ENCODE measurements at places on chromosomes 2 and 18. TPM values are rescaled to one million over a fixed set of nuclear protein-coding genes. Genes with fewer than 3 reads are reported as not detected.
A peak's percentile ranks its signal among the peaks of the same experiment; 100 is the strongest.

DNA sequence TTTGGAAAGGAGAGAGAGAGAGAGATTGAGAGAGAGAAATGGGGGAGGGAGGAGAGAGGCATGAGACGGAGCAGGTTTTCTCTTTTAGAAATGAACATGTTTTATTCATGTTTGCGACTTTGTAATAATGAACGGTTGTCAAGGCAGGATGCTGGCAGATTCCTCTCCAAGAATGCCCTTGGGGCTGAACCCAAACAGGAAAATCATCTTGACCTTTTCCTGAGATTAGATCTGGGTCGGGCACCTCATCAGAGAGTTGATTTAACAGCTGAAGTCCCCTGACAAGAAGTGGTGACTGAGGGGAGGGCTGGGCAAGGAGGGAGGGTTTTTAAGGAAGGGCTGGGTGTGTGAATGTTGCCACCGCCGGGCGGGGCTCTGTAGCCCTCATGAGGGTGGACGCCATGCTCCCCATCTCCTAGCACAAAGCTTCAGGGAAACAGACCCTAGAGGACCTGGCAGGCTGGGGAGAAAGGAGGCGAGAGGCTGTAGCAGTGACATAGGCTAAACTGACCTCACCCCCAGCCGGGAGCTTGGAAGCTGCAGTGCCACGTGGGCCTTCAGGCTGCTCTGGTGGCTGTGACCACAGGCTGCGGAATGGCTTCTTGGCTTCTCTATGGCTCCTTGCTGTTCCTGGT lies 60.0 kb downstream of the LIPG start:
- no peak overlapping the region for H3K27ac ChIP-seq
- H3K4me3 ChIP-seq: no peak overlapping the region
- H3K36me3 ChIP-seq: no peaks in the 10 kb centered on the region
- no peak for DNase-seq
- peaks cover 8% of the 10 kb centered on the region for H3K4me1 ChIP-seq

- no peaks in the 10 kb centered on the region for H3K4me1 ChIP-seq
- H3K4me3 ChIP-seq: peak overlapping the region; percentile 66
- no peak overlapping the region for H3K27ac ChIP-seq
These were observed 537 bp upstream of the STAT4 start for GRCh38 chr2:191151331-191151730.

Gene DPYSL5
- 0.31 TPM for total RNA-seq

Gene UGT1A5
- total RNA-seq: not detected

- no peak for DNase-seq
- H3K4me3 ChIP-seq: no peak overlapping the region
These were observed 31.4 kb downstream of the INO80C start for GRCh38 chr18:35466334-35466733.

- peak; percentile 27 for DNase-seq
- no peaks in the 10 kb centered on the region for H3K27me3 ChIP-seq
- H3K27ac ChIP-seq: no peak overlapping the region
These were observed 175.3 kb upstream of the TCF4 start for GRCh38 chr18:55763298-55763697.

DNA sequence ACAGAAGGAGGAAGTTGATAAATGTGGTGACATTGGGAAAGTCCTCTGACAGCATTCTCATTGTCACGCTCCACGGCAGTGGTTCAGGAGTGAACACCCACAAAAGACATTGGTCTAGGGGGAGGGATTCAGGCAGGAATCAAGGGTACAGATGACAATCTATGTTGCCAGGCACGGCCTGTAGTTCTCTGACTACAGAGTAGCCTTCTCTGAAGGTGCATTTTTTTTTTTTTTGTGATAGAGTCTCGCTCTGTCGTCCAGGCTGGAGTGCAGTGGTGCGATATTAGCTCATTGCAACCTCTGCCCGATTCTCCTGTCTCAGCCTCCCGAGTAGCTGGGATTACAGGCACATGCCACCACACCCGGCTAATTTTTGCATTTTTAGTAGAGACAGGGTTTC lies 7.4 kb upstream of the MOB1A start:
- no peaks in the 10 kb centered on the region for H3K4me1 ChIP-seq
- no peaks in the 10 kb centered on the region for H3K36me3 ChIP-seq
- DNase-seq: no peak
- no peak overlapping the region for H3K27ac ChIP-seq

DNA sequence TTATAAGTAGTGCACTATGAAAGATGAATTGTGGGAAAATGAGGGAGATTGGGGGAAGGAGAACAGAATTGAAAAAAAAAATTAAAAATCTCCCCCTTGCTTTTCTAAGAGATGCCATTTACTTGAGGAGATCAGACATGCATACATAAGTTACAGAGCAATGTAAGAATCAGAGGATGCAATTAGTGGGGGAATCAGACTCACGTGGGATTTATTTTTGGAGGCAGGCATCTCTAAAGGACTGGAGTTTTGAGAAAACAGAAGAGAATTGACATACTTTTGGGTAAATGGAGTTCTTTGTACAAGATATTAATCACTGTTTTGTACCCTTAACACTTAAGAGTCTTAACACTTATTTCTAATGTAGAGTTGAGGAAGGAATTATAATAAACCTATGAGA lies 52.7 kb downstream of the MTX2 start:
- H3K27me3 ChIP-seq: no peaks in the 10 kb centered on the region
- H3K4me1 ChIP-seq: no peaks in the 10 kb centered on the region
- H3K4me3 ChIP-seq: no peak overlapping the region
- no peaks in the 10 kb centered on the region for H3K36me3 ChIP-seq

Gene MYOM1
- total RNA-seq: 0.92 TPM

Gene SMYD5
- total RNA-seq: 37.6 TPM

Gene HOXD4
- 1.4 TPM for total RNA-seq

DNA sequence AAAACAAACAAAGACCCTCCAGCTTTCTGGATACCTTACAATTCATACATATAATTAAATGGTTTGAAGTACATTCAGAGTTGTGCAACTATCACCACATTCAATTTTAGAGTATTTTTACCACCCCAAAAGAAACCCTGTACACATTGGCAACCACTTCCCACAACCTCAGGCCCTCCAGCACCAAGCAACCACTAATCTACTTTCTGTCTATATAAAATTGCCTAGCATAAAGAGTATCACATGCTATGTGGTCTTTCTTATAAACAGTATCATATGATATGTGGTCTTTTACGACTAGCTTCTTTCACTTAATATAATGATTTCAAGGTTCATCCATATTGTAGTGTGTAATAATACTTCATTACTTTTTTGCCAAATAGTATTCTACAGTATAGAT lies 7.3 kb downstream of the IER3IP1 start:
- H3K4me1 ChIP-seq: no peaks in the 10 kb centered on the region
- no peak for DNase-seq
- no peak overlapping the region for H3K27ac ChIP-seq

GRCh38 chr2:122167515-122167914 lies 412.1 kb downstream of the TSN start:
- H3K27me3 ChIP-seq: no peaks in the 10 kb centered on the region
- DNase-seq: no peak
- H3K27ac ChIP-seq: no peak overlapping the region
- no peak overlapping the region for H3K4me3 ChIP-seq

DNA sequence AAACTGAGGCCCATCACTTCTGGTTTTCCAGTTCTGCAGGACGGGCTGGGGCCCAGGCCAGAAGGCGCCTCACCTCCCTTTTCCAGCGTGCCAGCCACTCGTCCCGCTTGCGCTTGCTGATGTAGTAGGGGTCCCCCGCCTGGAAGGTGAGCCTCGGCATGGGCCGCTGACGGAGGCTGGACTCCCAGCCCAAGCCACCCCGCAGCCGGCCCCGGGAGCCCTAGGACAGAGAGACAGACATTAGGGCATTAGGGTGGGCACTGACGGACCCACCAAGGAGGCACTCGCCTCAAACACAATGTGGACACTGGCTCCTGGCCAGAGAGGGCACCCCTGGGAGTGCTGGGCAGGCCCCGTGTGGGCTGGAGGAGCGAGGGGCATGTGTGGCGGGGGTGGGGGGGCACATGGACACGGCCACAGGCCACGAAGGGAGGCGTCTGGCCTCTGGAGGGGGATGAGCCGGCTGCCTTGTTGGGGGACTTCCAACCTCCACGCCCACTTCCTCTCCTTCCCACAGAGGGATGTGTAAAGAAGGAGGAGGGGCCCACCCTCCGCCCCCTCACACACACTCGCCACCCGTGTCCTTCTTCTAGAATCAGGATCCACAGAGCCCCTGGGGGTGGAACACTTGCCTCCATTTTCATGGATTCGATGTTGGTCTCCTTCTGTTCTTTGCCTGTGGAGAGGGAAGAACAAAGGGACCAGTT lies 66.7 kb downstream of the DNMT3A start:
- H3K4me1 ChIP-seq: no peaks in the 10 kb centered on the region
- no peaks in the 10 kb centered on the region for H3K36me3 ChIP-seq
- no peak overlapping the region for H3K4me3 ChIP-seq
- no peaks in the 10 kb centered on the region for H3K27me3 ChIP-seq

GRCh38 chr2:198127627-198128026 lies 323.2 kb downstream of the PLCL1 start:
- no peaks in the 10 kb centered on the region for H3K4me1 ChIP-seq
- peaks cover 6% of the 10 kb centered on the region for H3K27me3 ChIP-seq
- H3K27ac ChIP-seq: no peak overlapping the region
- H3K4me3 ChIP-seq: no peak overlapping the region

Data from Panc1 (cell line).